ENCODE measurements at places on chromosomes 13 and 19. TPM values are rescaled to one million over a fixed set of nuclear protein-coding genes. Genes with fewer than 3 reads are reported as not detected.

GRCh38 chr13:98582947-98583346 is 6.0 kb upstream of the STK24 start:
- no peaks in the 10 kb centered on the region for H3K27me3 ChIP-seq
- peak overlapping the region; percentile 65 for H3K27ac ChIP-seq
- H3K36me3 ChIP-seq, result no peaks in the 10 kb centered on the region

GRCh38 chr19:47272448-47273312 is 2.0 kb upstream of the INAFM1 start:
- no peaks in the 10 kb centered on the region for H3K27me3 ChIP-seq
- peak overlapping the region; percentile 77 for H3K4me3 ChIP-seq
- peak; percentile 52 for DNase-seq
- H3K4me1 ChIP-seq, result peaks cover 27% of the 10 kb centered on the region
- H3K27ac ChIP-seq, result peak overlapping the region; percentile 94

DNA sequence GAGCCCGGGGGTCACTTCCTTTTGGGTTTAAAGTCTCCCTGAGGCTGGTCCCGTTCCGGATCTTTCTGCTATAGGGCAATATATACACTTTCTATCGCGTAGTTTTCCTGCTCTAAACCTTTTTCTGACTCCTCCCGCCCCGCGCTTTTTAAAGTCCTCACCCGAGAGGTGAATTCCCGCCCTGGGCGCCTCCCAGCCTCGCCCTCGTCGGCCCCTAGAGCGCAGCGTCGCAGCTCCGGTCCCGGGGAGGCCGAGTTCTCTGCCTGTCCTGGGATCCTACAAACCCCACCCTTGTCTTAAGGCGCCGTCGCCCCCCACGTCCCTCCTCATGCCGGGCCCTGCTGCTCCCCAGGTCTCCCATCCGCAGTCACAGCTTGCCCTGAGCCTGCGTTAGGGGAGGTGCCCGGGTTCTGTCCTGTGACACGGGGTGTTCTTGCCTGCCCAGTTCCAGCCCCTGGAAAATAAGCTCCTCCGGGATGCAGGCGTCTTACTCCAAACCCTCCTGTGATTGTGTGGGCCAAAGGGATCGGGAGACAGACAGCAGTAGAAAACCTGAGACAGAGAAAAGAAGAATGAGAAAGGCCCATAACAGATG is 491 bp downstream of the ZNF525 start:
- no peaks in the 10 kb centered on the region for H3K36me3 ChIP-seq
- peak overlapping the region; percentile 83 for H3K4me3 ChIP-seq
- DNase-seq, result peak; percentile 63

DNA sequence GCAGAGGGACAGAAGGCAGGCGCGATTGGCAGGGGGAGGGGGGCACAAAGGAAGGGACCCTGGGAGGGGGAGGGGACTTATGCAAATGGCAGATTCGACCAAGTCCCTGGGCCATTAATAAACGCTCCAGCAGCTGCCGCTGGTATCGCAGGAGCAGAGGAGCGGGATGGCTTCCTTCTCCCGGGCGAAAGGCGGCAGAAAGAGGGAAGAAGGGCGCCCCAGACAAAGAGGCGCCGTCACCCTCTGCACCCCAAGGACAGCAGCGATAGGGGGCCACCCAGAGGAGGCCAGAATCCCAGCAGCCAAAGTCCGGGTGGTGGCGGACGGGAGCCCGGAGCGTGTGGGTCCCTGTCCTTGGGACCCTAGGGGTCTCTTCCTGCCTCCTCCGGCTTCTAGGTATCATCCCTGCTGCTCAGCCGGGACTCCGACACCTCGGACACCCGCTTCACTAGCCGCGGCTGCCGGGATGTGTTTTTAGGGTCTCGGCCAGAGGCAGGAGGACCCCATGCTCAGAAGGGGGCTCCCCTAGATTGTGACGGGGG is 1.9 kb downstream of the PTPRS start:
- H3K4me3 ChIP-seq, result peak overlapping the region; percentile 93
- H3K36me3 ChIP-seq, result no peaks in the 10 kb centered on the region
- no peak for DNase-seq
- H3K27me3 ChIP-seq, result no peaks in the 10 kb centered on the region
- H3K27ac ChIP-seq, result no peak overlapping the region

DNA sequence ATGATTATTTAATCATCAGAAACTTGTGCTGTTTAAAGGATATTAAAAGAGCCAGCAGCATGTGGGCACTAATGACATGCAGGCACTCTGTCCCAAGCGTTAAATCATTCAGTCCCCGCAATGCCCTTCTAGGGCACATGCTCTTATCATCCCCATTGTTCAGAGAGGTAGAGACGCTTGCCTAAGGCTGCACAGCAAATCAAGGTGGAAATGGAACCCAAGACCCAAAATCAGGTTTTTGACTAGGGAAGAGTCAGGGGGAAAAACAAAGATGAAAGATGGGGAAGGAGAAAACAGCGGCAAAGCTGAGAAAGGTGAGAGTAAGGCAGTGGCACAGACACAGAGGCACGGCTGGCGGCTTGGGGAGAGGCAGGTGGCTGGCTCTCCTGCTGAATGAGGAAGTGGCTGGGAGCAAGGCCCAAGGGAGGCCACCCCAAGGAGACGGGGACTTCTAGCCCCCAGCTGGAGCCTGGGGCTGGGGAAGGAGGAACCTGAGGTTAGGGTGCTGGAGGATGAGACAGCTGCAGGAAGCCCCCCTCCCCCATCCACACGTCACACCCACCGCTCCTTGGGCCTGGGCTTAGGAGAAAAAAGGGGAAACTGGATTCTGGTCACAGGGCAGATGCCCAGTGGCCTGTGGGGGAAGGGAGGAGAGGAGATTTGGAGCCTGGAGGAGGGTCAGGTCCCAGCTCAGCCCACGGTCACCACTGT is 1.0 kb upstream of the TYROBP start:
- DNase-seq, result no peak
- H3K36me3 ChIP-seq, result no peaks in the 10 kb centered on the region
- no peak overlapping the region for H3K4me3 ChIP-seq
- H3K4me1 ChIP-seq, result peaks cover 19% of the 10 kb centered on the region
- no peaks in the 10 kb centered on the region for H3K27me3 ChIP-seq

DNA sequence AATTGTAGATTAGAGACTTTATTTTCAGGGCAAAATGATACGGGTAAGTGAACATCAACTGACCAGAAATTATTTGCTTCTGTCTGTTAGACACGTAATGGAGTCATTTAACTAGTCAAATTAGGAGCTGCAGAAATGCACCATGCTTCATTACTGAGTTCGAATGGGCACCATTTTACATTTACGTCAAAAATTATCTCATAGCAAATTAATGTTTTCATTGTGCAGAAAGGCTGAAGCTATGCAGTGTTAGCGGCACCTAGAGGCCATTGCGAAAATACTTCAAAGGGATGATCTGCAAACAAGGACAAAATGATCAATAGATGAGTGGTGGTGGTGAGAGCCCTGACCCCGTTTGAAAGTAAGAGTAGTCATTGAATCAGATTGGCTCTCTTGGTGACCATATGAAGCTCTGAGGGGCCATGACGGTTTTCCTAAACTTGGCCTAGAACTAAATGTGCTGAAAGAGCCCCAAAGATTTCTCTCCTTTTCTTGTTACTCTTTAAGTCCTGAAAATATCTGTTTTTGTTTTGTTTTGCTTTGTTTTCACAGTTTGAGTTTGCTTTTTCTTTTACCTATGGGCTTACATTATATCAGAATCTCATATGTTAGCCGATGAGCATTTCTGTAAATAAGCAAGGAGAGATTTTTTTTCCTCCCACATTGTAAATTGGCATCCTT is 277.9 kb downstream of the ZNF536 start:
- H3K4me3 ChIP-seq, result no peak overlapping the region
- H3K4me1 ChIP-seq, result no peaks in the 10 kb centered on the region
- H3K27ac ChIP-seq, result no peak overlapping the region
- DNase-seq, result peak; percentile 70
- peaks cover under 1% of the 10 kb centered on the region for H3K27me3 ChIP-seq
- H3K36me3 ChIP-seq, result no peaks in the 10 kb centered on the region

- H3K27me3 ChIP-seq, result peaks cover 25% of the 10 kb centered on the region
- no peaks in the 10 kb centered on the region for H3K4me1 ChIP-seq
- no peaks in the 10 kb centered on the region for H3K36me3 ChIP-seq
- H3K27ac ChIP-seq, result no peak overlapping the region
- H3K4me3 ChIP-seq, result no peak overlapping the region
- DNase-seq, result peak; percentile 68
Measured at GRCh38 chr13:29362849-29363604, 232.5 kb downstream of the SLC7A1 start.

GRCh38 chr19:11227195-11227886 is 12.1 kb upstream of the ANGPTL8 start:
- no peaks in the 10 kb centered on the region for H3K4me1 ChIP-seq
- H3K4me3 ChIP-seq, result no peak overlapping the region
- H3K27ac ChIP-seq, result no peak overlapping the region
- no peaks in the 10 kb centered on the region for H3K27me3 ChIP-seq
- DNase-seq, result peak; percentile 24
- no peaks in the 10 kb centered on the region for H3K36me3 ChIP-seq

DNA sequence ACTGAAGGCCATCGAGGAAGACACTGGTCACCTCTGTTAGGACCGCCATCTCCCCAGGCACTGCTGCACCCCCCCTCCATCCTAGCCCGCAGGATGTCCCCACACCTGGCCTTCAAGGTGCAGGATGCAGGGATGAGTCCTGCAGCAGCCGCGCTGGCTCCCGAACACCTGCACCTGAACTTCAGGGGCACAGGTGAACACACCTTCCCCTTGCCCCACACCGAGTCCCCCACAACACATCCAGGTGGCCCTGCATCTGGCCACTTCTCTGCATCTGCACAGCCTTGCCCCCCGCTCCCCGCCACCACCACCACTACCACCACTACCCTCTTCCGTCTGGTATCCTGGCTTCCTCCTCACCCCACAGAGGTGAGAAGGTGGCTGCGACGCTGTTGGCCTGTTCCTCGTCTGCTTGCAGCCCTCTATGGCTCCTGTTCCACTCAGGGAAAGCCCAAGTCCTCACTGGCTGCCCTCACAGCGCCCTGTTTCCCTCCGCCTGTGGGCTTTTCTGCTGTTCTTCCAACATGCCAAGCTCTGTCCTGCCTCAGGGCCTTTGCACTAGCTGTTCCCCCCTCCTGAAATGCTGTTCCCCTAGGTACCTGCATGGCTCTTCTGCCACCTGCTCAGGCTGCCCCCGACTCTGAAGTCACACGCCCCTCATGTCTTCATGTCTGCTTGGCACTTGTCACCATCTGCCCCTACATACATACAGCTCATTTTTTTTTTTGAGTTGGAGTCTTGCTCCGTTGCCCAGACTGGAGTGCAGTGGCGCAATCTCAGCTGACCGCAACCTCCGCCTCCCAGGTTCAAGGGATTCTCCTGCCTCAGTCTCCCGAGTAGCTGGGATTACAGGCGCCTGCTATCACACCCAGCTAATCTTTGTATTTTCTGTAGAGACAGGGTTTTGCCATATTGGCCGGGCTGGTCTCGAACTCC is 1.4 kb upstream of the CERS1 start:
- H3K36me3 ChIP-seq, result no peaks in the 10 kb centered on the region
- H3K4me3 ChIP-seq, result no peak overlapping the region
- no peak overlapping the region for H3K27ac ChIP-seq
- no peaks in the 10 kb centered on the region for H3K4me1 ChIP-seq
- H3K27me3 ChIP-seq, result no peaks in the 10 kb centered on the region

GRCh38 chr19:4337906-4338440 is 654 bp downstream of the STAP2 start:
- no peaks in the 10 kb centered on the region for H3K27me3 ChIP-seq
- no peak overlapping the region for H3K27ac ChIP-seq
- 0 out of 2 replicates have a peak, but pooled peaks cover 4% of the 10 kb centered on the region for H3K4me1 ChIP-seq
- H3K4me3 ChIP-seq, result peak overlapping the region; percentile 70
- H3K36me3 ChIP-seq, result no peaks in the 10 kb centered on the region

GRCh38 chr13:37889102-37889501 is 19.5 kb upstream of the TRPC4 start:
- H3K27ac ChIP-seq, result no peak overlapping the region
- no peaks in the 10 kb centered on the region for H3K27me3 ChIP-seq
- peak overlapping the region; percentile 45 for H3K4me3 ChIP-seq
- peak; percentile 35 for DNase-seq
- H3K4me1 ChIP-seq, result no peaks in the 10 kb centered on the region

- H3K27me3 ChIP-seq, result no peaks in the 10 kb centered on the region
- H3K4me1 ChIP-seq, result peaks cover 40% of the 10 kb centered on the region
- peaks cover 5% of the 10 kb centered on the region for H3K36me3 ChIP-seq
- peak overlapping the region; percentile 87 for H3K4me3 ChIP-seq
Measured at GRCh38 chr13:30618186-30618929, 638 bp downstream of the USPL1 start.

GRCh38 chr19:7215176-7215575 is 79.0 kb downstream of the INSR start:
- no peaks in the 10 kb centered on the region for H3K36me3 ChIP-seq
- no peak overlapping the region for H3K27ac ChIP-seq
- no peak for DNase-seq
- H3K4me1 ChIP-seq, result no peaks in the 10 kb centered on the region

DNA sequence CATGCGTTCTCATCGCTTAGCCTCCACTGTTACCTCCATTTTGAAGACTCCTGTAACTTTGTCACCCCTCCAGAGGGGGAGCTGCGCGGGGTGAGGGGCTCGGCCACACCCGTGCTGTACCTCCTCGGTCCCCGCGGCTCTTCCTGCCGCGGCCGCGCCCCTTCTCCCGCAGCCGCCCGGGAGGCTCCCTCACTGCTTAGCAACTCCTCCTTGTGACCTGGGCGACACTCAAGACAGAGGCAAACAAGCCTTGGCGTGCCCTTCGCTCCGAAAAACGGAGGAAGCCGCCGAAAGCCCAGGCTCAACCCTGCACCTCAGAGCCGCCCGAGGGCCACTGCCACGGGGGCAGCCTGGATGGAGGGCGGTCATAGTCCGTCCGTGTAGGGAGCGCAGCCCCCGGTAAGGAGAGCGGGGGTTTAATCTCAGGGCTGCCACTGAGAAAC is 494.3 kb downstream of the FOXO1 start:
- no peaks in the 10 kb centered on the region for H3K36me3 ChIP-seq
- 0 out of 2 replicates have a peak, but pooled peaks cover 5% of the 10 kb centered on the region for H3K4me1 ChIP-seq
- H3K27ac ChIP-seq, result no peak overlapping the region
- DNase-seq, result no peak
- H3K4me3 ChIP-seq, result no peak overlapping the region

The IFNL1 gene
- total RNA-seq, result not detected

The LGALS4 gene
- not detected for total RNA-seq

The KRTDAP gene
- not detected for total RNA-seq

The KLK10 gene
- total RNA-seq, result not detected

The IQCN gene
- 0.11 TPM for total RNA-seq

The C13orf46 gene
- total RNA-seq, result 6.6 TPM

All from GM23248 (cell line).